ENCODE measurements at places on chromosomes 2 and 18.

- no peak for DNase-seq
Observed at GRCh38 chr2:4973354-4973753, 718.8 kb upstream of the SOX11 start.

GRCh38 chr18:74836296-74837139 lies 238.8 kb downstream of the ZNF407 start:
- no peak for DNase-seq

DNA sequence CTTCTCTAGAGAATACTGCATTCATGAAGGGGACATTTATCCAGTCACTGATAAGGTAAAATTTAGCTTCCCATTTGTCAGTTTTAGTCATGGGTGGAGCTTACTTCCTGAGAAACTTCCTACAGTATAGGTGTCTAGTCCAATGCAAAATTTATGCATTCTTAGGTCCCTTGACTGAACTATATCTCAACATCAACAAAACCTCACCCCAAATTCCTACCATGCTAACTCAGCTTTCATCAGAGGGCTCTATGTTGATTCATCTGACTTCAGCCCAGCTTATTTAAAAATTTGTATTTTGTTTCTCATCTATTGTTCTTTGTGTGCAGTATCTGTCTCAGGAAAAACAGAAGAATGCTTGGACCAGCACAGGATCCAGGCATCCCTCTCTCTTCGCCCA lies 296.4 kb upstream of the ACVR2A start:
- no peak for DNase-seq

DNA sequence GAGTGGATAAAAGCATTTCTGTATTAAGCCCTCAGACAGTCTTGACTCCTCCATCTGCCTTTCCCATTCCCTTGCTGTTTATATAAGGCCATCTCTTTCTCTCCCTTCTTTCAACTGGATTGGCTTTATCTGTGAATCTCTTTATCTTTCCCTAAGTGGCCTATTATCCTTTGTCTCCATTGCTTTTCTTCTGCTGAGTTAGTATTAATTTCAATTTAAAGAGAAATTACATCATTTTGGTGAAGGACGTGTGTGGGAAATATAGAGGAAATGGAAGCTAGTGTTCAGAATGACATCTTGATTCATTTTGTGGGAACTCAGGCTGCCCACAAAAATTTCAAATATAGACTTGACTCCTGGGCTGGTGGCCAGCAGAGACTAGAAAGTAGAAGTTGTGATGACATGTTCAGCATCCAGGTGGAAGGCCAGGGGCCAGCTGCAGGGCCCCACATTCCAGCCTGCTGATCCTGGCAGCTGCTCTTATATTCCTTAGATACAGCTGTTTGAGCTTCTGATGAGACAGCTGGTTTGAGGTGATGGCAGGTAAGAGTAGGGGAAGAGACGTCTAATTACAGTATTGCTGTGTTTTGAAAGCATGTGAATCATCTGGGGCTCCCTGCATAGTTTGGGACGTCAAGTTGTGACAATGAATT lies 52.3 kb downstream of the DIS3L2 start:
- peak; percentile 24 for DNase-seq

DNA sequence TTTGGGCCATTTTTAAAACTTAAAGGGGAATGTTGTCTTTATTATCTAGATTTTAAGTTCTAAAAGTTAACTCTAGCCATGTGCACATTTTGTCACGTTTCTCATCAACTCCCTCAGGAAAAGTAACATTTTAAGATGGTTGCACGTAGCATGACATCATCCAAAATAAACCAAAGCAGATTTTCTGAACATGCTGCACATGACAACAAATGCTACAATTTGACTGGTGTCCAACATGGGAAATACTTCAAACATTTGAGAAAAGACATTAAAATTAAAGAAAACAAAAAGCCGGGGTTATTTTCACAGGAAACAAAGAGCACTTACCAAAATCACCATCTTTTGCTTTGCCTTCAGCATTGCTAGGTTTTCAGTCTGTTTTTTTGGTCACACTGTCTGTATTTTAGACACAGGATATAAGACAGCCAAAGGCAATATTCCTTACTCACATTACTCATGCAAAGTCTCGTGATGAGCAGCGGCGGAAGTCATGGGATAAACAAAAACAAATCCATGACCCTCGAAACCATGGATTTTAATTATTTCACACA lies 51.3 kb upstream of the RND3 start:
- no peak for DNase-seq

GRCh38 chr2:211494536-211494935 lies 938.1 kb downstream of the CPS1 start:
- DNase-seq = no peak

- DNase-seq = no peak
Observed at GRCh38 chr2:172726172-172726735, 9.4 kb upstream of the RAPGEF4 start.

- DNase-seq = no peak
Observed at GRCh38 chr18:52936931-52937330, 596.9 kb downstream of the DCC start.

- DNase-seq = no peak
Observed at GRCh38 chr2:119431155-119431975, at the start of gene TMEM37. Gene TMEM37 (plus strand): TSS chr2:119431854. CDS start chr2:119431904, 50 bp downstream.

DNA sequence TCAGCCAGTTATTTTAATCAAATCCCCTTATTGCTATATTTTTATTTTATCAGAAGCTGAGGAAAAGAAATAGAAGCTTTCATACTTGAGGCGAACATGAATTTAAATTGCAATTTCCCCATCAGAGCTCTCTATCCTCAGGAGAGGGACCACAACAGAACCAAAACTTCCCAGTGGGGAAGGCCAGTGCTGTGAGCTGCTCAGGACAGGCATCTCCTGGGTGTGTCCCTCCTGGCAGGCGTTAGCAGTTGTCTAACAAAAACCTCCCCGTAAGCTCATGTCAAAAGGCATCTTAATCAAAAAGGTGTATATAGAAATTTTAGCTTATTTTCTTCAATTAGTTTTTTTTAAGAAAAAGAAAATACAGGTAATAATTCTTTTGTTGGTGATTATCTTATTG lies 93.0 kb downstream of the PID1 start:
- no peak for DNase-seq

GRCh38 chr2:241315879-241316631 lies at the start of gene SEPTIN2:
Gene SEPTIN2 (plus strand): TSS chr2:241315925. CDS start chr2:241324233, 8,308 bp downstream.
- peak; percentile 87 for DNase-seq

- no peak for DNase-seq
Observed at GRCh38 chr2:55556809-55557208, 37.3 kb downstream of the CFAP36 start.

- no peak for DNase-seq
Observed at GRCh38 chr18:74251297-74252038, 40.3 kb downstream of the CYB5A start.

GRCh38 chr2:75728614-75729419 lies 18.1 kb upstream of the GCFC2 start:
- no peak for DNase-seq

GRCh38 chr2:138622613-138623012 lies 121.0 kb downstream of the SPOPL start:
- no peak for DNase-seq

GRCh38 chr18:47826157-47827074 lies 104.0 kb downstream of the SMAD2 start:
- DNase-seq = no peak

DNA sequence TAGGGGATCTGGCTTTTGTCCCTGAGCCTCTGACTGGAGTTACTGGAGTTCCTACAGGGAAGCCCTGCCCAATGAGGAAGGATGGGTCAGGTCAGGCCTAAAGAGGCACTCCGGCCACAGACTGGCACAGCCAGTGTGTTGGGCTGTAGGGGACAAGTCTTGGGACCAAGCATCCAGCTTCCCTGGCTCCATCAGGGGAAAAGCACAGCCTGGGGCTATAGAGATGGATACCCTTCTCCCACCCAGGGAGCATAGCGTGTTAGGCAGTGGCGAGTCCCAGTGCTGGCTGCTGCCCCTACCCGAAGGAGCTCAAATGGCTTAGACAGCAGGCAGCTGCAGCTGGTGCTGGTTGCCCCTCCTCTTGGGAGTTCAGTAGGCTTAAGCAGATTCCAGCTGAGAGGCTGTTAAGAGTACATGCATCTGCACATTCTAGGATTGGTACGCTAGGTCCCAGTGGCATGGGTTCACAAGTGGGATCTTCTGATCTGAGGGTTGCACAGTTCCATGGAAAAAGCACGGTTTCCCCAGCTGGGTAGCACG lies 111.4 kb downstream of the DCDC2C start:
- DNase-seq = no peak

- DNase-seq = no peak
Observed at GRCh38 chr2:182377467-182377866, 49.4 kb downstream of the PDE1A start.

DNA sequence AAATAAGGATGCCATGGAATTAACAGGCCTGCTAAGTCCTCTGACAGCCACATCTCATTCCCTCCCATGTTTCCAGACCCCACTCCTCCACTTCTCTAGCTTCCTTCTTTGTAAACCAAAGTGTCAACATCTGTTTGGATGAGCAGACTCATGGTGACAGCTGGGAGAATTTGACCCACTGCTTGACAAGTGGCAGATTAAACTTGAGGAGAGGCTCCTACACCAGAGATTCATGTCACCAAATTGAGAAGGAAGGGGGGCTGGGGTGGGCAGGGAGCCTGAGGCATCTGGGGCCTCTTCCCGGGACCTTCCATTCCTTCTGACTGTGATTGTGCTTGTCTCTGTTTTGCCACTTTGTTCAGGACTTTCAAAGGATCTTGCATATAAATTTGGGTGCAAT lies 41.0 kb upstream of the IGFBP5 start:
- no peak for DNase-seq

GRCh38 chr2:240875228-240876034 lies 6.8 kb downstream of the AGXT start:
- DNase-seq = no peak

DNA sequence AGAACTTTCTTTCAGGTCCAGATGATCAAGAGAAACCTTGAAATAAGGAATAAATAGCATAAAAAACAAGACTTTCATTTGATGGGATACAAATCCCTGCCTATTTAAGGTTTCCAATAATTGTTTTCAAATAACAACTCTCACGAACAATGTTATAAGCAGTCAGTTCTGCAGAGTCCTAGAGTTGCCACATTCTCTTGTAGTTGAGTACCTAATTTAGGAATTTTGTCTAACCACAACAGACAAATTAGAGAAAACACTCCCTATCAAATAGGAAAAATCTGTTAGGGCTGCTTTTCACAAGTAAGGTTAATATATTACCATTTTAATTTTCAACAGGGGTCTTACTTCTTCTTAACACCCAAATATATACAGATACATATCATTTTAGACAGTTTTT lies 130.1 kb upstream of the CDH20 start:
- DNase-seq = no peak

DNA sequence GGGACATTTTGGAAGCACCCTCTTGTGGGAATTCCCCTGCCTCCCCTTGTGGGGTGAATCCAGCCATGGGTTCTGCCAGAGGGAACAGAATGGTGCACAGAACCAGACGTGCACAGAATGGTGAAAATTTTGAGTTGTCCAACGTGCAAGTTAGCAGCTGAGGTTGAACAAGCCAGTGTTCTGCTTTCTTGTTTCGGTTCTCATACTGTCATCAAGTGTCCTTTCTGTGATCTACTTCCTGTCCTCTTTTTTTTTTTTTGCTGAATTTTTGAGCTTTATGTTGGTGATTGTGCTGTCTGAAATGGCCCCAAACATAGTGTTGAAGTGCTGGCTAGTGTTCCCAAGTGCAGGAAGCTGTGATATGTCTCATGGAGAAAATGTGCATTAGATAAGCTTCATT lies 21.5 kb upstream of the REEP1 start:
- no peak for DNase-seq

- no peak for DNase-seq
Observed at GRCh38 chr2:230749111-230749510, 36.5 kb downstream of the CAB39 start.

GRCh38 chr2:47226132-47226922 lies 71.2 kb upstream of the STPG4 start:
- no peak for DNase-seq

DNA sequence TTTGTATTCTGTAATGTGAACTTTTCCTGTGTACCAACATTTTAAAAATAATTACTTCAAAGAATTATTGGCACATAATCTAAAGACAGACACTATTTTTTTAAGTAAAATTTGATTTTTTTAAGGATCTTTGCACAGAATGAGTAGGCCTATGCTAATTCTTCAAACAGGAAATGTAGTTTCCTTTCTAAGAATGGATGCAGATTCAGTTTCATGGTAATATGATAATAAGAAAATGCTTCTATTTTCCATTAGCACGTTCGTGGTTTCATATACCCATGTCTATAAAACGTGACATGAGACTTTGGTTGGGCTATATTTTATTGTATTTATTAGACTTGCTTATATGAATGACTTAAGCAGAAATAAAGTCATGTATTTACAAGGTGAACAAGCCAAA lies 191.8 kb upstream of the RBBP8 start:
- no peak for DNase-seq

GRCh38 chr2:37892436-37893114 lies 32.5 kb upstream of the RMDN2 start:
- no peak for DNase-seq

GRCh38 chr2:228048838-228049490 lies 132.5 kb downstream of the SPHKAP start:
- no peak for DNase-seq

- DNase-seq = no peak
Observed at GRCh38 chr2:230205721-230206120, 14.1 kb downstream of the SP110 start.

DNA sequence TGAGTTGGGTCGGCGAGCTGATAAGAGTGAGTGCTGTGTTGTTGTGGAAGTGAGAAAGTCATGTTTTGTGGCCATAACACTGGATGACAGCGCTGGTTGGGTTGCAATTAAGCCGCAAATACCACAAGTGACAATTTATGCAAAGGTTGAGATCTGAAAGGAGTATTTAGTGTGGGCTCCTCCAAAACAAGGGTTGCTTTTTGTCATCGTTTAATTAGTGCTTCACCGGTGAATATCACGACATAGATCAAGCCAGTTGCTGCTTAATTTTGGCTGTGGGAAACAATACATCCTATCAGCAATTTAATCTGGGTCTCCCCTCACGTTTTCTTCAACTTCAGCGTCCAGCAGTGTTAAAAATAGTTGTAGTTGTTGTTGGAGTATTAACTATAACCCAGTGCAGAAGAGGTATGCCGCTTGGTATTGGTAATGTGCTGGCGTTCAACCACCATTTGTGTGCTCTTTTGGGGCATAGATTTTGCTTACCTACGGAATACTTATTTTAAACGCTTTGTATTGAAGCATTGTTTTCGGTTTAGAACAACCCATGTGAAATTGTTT lies 662 bp downstream of the ACVR2A start:
- no peak for DNase-seq

GRCh38 chr2:229800997-229801754 lies 86.8 kb upstream of the DNER start:
- DNase-seq = peak; percentile 78

DNA sequence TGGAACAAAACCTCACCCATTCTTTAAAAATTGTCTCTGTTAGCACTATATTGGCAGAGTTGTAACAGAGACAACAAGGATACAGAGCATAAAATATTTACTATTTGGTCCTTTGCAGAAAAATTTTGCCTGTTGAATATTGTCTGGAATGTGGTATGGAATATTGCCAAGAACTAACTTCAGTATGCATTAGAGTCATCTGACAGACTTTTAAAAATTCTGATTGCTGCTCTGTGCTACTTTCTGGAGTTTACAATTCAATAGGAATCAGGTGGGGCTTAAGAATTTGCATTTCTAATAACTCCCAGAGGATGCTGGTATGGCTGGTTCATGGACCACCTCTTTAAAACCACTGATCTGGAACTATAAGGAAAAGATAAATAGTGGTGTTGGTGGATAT lies 32.8 kb upstream of the NYAP2 start:
- no peak for DNase-seq

GRCh38 chr2:31483246-31483645 lies 68.7 kb upstream of the XDH start:
- no peak for DNase-seq

Measured in activated T-cell treated with anti-CD3 and anti-CD28 coated beads, Interleukin-2, amount 50 U/mL, for 48 hours (primary cell).